Immature natural killer cell (primary cell): ENCODE measurements at places on chromosomes 16 and 17. TPM values are rescaled to one million over a fixed set of nuclear protein-coding genes. Genes with fewer than 3 reads are reported as not detected.

DNA sequence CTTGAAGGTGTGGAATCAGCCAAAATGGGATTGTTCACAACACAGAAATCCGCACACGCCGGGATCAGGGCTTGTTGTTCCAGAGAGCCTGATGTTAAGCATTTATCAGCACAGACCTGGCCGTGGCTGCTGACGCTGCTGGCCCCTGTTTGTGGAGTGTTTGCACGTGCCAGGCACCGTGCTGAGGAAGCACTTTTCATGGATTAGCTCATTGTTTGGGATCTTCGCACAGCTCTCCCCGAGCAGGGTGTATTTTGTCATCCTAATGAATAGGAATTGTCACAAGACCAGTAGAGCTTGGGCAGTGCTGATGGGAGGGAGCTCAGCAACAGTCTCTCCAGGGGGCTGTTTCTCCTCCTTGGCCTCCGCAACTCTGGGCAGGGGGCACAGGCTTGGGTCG lies 160.4 kb upstream of the PLCG2 start:
- peaks cover 6% of the 10 kb centered on the region for H3K4me1 ChIP-seq
- no peak overlapping the region for H3K4me3 ChIP-seq
- no peak overlapping the region for H3K27ac ChIP-seq
- DNase-seq = no peak

LRRC37B gene
- polyA plus RNA-seq = 6.6 TPM

RGS9 gene
- 16.9 TPM for polyA plus RNA-seq

NPIPA3 gene
- not detected for polyA plus RNA-seq

MYH8 gene
- not detected for polyA plus RNA-seq

SLC47A1 gene
- not detected for polyA plus RNA-seq

DNA sequence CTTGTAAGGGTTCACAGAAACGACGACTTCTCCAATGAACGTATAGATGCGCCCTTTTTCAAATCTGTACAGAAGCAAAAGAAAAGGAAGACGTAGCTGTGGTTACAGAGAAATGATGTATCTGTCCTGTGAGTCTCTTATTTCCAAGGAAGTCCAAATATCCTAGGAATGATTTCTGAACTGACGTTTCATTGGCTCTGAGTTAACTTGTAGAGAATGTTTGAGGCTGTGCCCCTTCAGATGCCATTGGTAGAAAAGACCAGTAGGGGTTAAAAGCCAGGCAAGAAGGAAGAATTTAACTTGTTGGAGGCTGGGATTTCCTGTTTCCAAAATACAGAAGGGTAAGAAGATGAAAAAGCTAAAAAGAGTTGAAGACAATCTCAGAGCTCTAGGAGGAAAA lies 96.2 kb downstream of the MYO1D start:
- H3K4me1 ChIP-seq = no peaks in the 10 kb centered on the region
- no peak overlapping the region for H3K4me3 ChIP-seq
- no peak overlapping the region for H3K27ac ChIP-seq
- H3K27me3 ChIP-seq = peaks cover 5% of the 10 kb centered on the region

DNA sequence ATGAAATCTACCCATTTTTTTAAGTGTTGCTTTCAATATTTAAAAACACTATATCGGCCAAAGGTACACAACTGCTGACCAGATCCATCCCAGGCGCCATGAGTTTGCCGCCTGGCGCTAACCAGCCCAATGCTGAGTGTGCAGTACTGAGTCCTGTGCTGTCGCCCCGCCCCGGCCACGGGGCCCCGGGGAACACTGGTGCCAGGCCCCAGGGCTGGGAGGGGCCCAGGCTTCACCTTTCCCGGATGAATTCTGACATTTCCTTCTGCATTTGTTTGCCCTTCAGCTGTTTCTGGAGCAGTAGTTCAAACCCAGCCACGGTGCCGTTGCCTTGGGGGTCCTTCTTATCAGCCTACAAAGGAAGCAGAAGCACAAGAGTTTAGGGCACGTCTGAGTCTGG lies 37.8 kb upstream of the RCVRN start:
- no peak overlapping the region for H3K4me3 ChIP-seq
- DNase-seq = no peak
- no peaks in the 10 kb centered on the region for H3K4me1 ChIP-seq
- peaks cover 2% of the 10 kb centered on the region for H3K27me3 ChIP-seq
- no peak overlapping the region for H3K27ac ChIP-seq
- peaks cover 42% of the 10 kb centered on the region for H3K36me3 ChIP-seq

- no peak for DNase-seq
- no peaks in the 10 kb centered on the region for H3K36me3 ChIP-seq
- peaks cover 12% of the 10 kb centered on the region for H3K27me3 ChIP-seq
These were observed 1.5 kb downstream of the GAA start for GRCh38 chr17:80102664-80103448.

NAT9 gene
- 4.3 TPM for polyA plus RNA-seq

DNA sequence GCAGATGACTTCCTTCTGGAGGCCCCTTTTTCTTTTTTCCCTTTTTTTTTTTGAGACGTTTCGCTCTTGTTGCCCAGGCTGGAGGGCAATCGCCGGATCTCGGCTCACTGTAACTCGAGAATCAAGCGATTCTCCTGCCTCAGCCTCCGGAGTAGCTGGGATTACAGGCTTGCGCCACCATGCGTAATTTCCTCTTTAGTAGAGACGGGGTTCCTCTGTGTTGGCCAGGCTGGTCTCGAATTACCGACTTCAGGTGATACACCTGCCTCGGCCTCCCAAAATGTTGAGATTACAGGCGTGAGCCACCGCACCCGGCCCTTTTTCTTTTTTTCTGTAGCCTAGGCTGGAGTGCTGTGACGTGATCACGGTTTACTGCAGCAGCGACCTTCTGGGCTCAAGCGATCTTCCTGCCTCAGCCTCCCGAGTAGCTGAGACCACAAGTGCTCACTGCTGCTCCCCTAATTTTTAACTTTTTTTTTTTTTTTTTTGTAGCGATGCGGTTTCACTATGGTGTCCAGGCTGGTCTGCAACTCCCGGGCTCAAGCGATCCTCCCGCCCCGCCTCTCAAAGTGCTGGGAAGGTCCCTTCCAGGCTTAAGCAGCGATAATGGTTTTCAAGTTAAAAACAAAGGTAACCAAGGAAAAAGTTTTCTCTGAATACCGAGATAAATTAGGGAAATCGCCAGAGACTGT lies 956 bp upstream of the IST1 start:
- H3K36me3 ChIP-seq = no peaks in the 10 kb centered on the region
- peak overlapping the region; percentile 98 for H3K27ac ChIP-seq
- peaks cover 17% of the 10 kb centered on the region for H3K27me3 ChIP-seq
- H3K4me1 ChIP-seq = peaks cover 31% of the 10 kb centered on the region
- H3K4me3 ChIP-seq = peak overlapping the region; percentile 98

PLCG2 gene
- 24.4 TPM for polyA plus RNA-seq

C16orf96 gene
- polyA plus RNA-seq = not detected

GRCh38 chr16:1188432-1189189 lies 35.7 kb downstream of the CACNA1H start:
- DNase-seq = peak; percentile 18
- no peak overlapping the region for H3K4me3 ChIP-seq

DNA sequence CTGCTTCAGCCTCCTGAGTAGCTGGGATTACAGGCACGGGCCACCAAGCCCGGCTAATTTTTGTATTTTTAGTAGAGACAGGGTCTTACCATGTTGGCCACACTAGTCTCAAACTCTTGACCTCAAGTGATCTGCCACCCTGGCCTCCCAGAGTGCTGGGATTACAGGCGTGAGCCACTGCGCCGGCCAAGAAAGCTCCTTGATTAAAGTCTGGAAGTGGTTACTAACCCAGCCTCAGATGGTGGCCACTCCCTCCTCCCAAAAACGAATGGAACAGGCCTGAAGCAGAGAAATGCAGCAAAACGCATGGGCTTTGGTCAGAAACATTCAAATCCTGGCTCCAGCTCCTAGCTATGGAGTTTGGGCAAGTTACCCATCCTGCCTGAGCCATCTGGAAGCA lies 11.3 kb downstream of the FKBP10 start:
- H3K36me3 ChIP-seq = peaks cover 6% of the 10 kb centered on the region
- H3K4me1 ChIP-seq = no peaks in the 10 kb centered on the region
- DNase-seq = no peak
- no peak overlapping the region for H3K27ac ChIP-seq
- H3K4me3 ChIP-seq = no peak overlapping the region

DNA sequence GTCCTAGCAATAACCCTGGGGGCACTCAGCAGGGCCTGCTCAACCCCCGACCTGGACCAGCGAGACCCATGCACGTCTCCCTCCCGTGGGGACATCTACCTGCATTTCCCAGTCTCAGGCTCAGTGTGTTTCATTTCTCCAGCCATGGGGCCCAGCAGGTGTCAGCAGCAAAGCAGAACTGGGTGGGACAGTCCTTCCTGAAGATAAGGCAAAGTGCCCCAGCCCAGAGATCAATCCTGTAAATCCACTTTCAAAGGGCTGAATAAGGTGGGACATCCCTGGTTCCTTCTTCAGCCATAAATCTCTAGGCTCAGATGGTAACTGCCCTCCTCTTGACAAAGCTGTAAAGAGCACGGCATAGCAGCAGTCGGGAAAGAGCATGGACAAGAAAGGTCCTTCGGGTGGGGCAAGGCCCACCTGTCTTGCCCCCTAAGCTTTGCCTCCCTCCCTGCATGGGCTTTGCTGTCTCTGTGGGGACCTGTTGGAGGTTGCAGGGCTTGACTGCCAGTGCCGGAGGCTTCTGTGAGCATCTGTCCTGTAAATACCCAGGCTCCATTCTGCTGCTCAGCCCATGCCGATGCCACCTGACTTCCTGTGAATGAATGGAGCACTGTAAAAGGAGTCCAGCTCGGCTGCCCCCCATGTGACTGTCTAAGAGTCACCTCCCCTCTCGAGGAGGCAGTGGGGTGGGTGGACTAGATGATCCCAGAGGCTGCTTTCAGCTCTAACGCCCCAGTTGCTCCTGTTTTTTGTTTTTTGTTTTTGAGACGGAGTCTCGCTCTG lies 84.8 kb upstream of the TBC1D3K start:
- peaks cover 4% of the 10 kb centered on the region for H3K4me1 ChIP-seq
- no peak overlapping the region for H3K27ac ChIP-seq
- H3K36me3 ChIP-seq = no peaks in the 10 kb centered on the region
- DNase-seq = no peak

SDR42E2 gene
- not detected for polyA plus RNA-seq

DNA sequence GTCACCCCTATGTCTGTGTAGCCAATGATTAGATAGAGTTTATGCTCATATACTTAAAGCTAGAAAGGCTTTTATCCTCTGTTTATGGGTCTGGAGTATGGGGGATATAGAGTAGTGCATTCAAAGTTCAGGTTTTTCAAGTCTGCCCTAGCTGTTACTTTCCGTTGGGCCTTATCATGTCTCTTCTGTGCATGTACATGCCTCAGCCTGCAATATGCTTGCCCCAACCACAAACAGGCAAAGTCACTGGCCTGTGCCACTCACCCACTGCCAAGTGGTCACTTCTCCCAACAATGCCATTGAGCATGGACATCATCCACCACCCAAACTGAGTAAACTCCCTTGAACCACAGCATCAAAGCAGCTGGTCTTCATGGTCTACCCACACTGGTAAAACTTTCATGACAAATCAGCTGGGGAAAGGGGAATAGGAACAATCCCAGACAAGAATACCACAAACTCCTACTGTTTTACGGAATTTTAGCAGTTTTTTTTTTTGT lies 70.3 kb upstream of the C17orf78 start:
- no peaks in the 10 kb centered on the region for H3K27me3 ChIP-seq
- H3K27ac ChIP-seq = no peak overlapping the region
- no peak for DNase-seq
- H3K4me1 ChIP-seq = no peaks in the 10 kb centered on the region

DNA sequence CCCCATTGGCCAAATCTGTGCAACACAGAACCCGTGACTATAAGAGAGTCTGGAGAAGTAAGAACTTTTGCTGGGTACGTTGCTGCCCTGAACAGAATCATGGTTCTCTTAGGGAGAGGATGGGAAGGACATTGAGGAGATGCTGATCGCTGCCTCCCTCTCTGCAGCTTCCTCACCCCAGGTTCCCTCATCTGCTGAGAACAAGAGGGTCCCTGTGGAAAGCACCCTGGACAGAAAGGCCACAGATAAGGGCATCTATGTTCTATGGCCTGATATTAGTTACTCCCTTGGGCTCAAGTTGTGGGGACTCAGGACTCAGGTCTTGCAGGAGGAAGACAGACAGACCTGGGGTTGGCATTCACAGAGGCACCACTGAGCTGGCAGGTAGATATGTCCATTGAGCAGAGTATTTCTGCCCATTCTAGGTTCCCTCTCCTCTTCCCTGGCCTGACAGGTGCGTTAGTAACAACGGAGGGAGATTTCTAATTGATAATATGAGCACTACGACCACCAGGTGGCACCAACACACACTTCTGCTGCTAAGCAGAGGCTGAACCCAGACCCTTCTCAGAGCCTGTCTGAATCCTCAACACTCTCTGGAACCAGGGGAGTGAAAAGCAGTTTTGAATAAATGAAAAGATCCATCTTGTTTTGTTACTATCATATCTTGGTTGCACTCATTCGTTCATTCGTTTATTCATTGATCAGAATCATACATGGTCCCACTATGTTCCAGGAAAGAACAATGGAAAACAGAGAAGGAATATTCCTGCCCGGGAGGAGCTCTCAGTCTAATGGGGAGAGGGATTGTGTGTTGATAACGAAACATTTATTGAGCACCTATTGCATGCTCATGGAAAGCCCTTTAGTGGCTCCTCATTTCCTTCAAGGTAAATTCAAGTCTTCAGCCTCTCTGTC lies 56.4 kb downstream of the SLC6A2 start:
- no peak overlapping the region for H3K27ac ChIP-seq
- peak; percentile 57 for DNase-seq
- H3K36me3 ChIP-seq = no peaks in the 10 kb centered on the region
- peaks cover 3% of the 10 kb centered on the region for H3K27me3 ChIP-seq
- H3K4me1 ChIP-seq = no peaks in the 10 kb centered on the region

DNA sequence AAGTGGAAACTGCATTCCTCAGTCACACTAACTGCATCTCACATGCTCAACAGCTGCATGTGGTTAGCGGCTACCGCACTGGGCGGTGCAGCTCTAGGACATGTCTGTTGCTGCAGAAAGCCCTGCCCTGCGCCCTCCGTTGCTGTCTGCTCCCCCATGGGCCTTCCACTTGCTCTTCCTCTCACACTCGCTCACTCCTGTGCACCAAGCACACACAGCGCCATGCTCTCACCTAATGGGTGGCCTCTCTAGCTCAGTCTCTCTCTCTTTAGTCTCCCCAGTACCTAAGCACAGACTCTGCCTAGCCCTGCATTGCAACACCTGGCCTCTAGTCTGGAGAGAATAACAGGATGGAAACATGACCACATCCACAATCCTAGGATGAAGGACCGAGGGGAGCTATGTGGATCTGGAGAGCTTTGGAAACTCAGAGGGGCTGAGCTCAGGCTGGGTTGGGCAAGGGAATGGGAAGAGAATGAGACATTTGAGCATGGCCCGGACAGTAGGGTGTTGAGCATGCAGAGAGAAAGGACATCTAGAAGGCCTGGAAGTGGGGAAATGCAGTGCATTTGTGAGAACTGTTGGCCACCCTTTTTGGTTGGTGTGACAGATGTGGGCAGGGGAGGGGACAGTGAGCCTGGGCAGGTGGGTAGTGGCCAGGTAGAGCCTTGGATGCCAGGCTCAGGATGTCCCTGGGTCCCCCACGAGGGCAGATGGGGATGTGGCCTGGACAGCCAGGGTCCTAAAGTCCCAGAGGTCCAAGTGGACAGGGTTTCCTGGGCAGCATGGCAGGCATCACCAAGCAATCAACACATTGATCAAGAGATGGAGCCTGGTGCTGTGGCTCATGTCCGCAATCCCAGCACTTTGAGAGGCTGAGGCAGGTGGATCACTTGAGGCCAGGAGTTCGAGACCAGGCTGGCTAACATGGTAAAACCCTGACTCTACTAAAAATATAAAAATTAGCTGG lies 16.1 kb downstream of the SGCA start:
- H3K27ac ChIP-seq = no peak overlapping the region
- H3K36me3 ChIP-seq = no peaks in the 10 kb centered on the region
- H3K27me3 ChIP-seq = no peaks in the 10 kb centered on the region
- no peak overlapping the region for H3K4me3 ChIP-seq
